ENCODE measurements at places on chromosomes 1 and 21. TPM values are rescaled to one million over a fixed set of nuclear protein-coding genes. Genes with fewer than 3 reads are reported as not detected.

- DNase-seq = no peak
Observed at GRCh38 chr1:39850606-39851216, 32.6 kb downstream of the TRIT1 start.

GRCh38 chr1:24043345-24044032, 63.4 kb upstream of the SRSF10 start:
- DNase-seq = no peak

- no peak for DNase-seq
Observed at GRCh38 chr1:24742090-24742938, 2.9 kb upstream of the CLIC4 start.

DNA sequence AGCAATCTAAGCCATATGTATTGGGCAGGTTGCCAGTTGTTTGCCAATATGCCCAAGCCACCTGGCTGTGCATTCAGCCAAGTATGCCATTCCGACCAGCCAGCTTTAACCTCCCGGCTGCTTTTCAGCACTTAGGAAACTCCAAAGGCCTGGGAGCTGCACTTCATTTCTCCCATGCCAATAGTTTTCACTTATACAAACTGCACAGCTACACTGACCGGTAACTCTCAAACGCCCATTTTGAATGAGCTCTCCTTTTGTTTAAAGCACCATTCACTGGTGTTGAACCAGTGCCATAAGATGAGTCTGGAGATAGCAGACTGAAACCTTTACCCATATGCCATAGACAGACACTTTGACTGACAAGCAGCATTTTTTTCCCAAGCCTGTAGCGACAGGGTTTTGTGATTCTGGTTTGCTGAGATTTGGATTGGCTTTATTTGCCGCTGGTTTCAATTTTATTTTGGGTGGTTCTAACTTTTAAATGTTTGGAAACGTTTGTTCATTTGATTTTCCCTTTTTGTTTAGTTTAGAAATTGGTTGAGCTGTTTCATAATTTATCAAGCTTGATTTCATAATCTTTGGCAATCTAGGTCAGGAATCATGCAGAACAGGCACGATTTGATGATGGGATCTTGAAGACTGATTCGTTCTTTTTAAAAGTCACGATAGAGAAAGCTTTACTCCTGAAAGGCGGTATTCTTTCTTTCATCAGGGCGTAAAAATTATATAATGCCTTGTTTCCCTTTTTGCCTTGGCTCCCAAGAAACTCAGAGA, 144.6 kb downstream of the NFIA start:
- peak; percentile 61 for DNase-seq

Gene CDC20
- 2.3 TPM for total RNA-seq

Gene OLFML2B
- 4.9 TPM for total RNA-seq

Gene HIPK1
- 22.7 TPM for total RNA-seq

Gene RAP1GAP
- total RNA-seq = 104 TPM

Gene CASQ2
- not detected for total RNA-seq

Gene SERBP1
- 123 TPM for total RNA-seq

Measured in body of pancreas (tissue), 4 donors.